ENCODE measurements at places on chromosomes 1 and 21. TPM values are rescaled to one million over a fixed set of nuclear protein-coding genes. Genes with fewer than 3 reads are reported as not detected.

DNA sequence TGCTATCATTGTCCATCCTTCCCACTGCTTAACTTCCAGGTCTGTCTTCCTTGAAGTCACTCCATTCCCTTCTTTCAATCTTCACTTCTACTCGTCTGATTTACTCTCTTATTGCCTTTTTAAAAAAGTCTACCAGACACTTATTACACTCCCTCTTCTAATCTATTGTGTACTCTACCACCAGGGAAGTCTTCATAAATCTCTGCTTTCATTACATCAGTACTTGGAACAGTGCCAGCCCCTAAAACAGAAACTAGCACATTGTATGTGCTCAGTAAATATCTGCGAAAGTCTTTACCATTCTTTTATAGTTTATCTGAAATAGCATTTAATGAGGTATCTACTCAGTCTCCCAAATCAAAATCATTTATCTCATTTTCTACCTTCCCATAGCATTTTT is 236.4 kb downstream of the USH2A start:
- DNase-seq: no peak

DNA sequence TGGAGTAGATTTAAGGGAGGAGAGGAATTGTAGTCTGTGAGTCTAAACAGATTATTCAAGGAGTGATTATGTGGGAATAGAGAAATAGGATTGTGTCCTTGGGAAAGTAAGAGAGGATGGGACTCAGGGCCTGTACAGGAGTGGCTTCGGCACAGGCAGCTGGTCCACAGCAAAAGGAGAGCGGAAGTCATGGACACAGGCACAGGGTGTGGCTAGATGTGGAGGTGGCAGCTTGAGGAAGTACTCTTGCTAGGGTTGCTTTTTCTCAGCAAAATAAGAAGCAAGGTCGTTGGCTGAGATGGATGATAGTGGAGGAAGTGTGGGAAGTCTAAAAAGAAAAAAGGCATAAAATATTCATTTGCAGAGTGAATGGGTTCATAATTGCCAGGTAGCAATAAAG is 18.5 kb upstream of the ZNF648 start:
- DNase-seq: no peak

DNA sequence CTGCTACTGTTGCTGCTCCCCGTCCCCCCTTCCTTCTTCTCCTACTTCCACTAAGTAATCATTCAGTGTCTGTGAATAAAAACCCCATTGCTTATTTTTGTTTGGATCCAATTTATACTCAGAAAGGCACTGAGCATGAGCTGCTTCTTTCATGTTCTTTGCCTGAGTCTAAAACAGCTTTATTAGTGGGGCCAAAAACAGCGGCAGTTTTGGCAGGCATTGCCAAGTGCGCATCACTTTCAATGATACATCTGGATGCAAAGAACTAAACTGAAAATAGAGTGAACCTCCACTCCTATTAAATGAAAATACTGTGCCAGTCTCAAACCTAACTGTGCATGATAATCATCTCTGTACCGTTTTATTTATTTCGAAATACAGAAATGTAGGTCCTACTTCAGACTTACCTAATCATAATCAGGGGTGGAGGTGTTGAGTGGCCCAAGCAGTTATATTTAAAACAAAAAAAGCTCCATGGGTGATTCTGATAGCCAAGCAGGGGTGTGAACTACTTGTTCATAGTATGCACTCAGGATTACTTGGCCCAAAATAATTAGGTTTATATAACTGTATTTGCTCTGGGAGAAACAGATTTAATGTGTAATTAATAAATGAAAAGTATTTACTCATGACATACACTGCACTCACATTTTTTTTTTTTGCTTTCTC is 48.4 kb downstream of the NEK7 start:
- DNase-seq: no peak

GRCh38 chr1:59232216-59232615 is 64.7 kb upstream of the FGGY start:
- DNase-seq: no peak

GRCh38 chr1:42420911-42421585 is 34.8 kb downstream of the ZMYND12 start:
- no peak for DNase-seq

DNA sequence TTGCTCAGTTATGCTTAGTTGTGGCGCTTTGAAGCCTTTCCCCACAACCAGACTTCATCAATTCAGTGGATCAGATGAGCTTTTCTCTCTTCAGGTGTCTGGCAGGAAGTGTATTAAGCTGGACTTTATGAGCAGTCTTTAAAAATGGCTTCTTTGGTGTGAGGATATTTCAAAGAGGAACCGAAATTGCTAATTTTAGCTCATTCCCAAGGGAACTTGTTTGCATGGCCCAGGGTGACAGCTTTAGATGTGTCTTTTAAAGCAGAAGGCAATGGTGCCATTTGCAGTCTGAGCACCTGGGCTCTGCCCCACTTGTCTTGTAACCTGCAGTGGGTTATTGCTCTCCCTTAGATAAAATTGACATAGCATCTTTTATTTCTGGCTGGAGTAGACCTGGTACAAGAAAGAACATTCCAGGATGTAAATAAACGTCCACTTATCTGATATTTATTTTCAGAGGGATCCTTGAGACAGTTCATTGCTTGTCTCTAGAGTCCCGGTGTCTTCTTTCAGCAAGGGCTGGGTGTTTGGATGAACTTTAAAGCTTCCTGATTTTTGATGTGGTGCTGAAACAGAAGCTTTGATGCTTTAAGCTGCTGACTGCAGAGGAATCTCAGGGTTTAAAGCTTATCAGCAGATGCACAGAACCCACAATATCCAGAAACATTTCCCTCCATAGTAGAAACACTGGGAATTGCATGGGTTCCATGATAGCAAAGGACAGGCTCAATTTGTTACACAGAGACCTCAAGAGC is 241.7 kb downstream of the ADGRL2 start:
- DNase-seq: no peak

DNA sequence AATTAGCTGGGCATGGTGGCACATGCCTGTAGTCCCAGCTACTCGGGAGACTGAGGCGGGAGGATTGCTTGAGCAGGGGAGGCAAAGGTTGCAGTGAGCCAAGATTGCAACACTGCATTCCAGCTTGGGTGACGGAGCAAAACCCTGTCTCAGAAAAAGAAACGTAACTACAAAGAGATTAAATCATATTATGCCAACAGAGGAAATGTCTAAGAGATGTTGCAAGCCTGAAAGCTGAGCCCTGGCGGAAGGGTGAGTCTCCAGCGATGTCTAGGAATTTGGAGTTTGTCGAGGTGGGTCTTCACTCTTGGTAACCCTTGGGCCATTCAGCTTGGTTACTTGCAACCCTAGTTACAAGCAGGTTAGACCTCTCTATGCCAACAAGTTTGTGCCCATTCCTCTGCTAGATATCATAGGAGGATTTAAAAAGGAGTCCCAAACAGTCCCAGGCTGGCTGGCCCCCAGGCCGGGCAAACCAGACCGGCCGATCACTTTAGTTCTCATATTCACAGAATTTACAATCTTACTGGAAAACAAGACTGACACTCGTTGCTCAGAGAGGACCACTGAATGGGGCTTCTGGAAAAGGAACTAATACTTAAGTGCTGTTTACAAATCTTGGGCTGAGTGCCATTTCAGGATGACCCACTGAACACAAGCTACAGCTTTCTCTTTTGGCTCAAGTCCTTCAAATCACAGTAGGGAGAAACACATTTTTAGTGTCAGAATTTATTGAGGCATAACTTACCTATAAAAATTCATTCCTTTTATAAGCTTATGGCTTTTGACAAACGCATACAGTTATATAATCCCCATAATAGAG is 27.1 kb downstream of the SLC30A1 start:
- no peak for DNase-seq

IFI44 gene
- 3.8 TPM for total RNA-seq
